Activated T-helper 1 cell treated with anti-CD3 and anti-CD28 coated beads, Interleukin-2, amount 50 U/mL, for 16 hours (primary cell): ENCODE measurements at places on chromosomes 12 and 14.

GRCh38 chr14:39447175-39447661 is 15.0 kb upstream of the FBXO33 start:
- DNase-seq: no peak

DNA sequence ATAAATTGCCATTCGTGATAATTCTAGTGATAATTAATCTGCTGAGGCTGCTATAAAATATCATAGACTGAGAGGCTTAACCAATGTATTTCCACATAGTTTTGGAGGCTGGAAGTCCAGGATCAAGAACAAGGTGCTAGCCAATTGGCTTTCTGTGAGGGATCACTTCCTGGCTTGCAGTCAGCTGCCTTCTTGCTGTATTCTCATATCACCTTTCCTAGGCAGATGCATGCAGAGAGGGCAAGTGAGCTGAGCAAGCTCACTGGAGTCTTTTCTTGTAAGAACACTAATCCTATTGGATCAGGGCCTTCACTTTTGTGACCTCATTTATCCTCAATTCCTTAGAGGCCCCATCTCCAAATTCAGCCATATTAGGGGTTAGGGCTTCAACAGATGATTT is 640.7 kb downstream of the DIO2 start:
- DNase-seq: no peak

DNA sequence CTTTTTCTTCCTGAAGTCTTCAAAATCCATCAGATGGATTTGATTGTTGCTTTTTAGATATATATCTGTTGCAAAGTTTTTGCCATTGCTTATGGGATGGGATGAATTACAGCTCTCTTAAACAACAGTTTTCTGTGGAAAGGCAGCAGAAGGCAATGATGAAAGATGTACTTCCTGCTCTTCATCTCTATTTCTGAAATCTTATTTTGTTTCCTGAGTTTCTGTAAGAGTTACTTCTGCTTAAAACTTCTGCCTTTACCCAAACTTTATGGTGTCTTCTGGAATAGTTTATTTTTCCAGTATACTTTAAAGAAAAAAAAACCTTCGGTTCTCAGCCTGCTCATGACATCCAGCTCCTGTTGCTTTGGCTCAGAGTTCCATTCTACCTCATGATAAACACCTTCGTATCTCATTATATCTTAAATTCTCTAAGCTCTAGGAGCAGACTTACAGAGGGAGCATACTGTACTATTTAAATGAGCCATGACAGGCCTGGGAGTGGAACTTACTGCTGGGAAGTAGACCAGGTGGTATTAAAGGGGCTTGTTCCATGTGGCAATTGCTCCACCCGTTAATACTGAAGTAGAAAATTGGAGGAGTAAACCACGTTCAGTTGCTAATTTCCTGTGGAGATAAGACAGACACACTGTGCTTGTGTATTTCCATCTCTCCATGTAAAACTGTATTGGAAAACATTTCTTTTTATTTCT is 288.4 kb downstream of the FBXL14 start:
- DNase-seq: no peak

- DNase-seq: no peak
These were observed 67.2 kb upstream of the SYT1 start for GRCh38 chr12:78797196-78797931.

DNA sequence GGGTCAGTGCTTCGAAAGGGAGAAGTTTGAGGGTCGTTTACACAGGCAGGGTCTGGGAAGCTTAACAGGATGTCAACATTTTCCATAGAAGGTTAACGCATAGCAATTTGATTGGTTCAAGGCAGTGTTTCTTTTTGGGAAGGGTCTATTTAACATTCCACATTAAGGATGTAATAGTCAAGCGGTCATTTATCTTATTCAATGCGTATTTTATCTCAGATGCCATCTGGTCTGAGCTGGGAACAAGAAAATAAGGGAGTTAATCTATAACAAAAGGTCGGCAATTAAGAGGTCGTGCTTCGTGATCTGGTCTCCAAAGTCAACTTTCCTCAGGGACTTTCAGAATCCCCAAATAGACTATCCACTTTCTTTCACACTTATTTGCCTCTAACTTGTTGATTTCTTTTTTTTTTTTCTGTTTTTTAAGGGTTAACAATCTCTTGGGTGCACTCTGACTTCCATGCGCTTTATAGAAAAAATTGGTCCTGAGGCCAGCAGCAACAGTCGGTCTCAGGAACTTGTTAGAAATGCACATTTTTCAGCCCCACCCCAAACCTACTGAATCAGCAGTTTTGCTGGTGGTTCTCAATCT is 550 bp upstream of the RESF1 start:
- no peak for DNase-seq

- no peak for DNase-seq
These were observed 30.8 kb upstream of the RIN3 start for GRCh38 chr14:92482621-92483319.

- DNase-seq: no peak
These were observed 490.9 kb upstream of the TBX3 start for GRCh38 chr12:115174920-115175319.

- DNase-seq: no peak
These were observed 365.9 kb upstream of the NOVA1 start for GRCh38 chr14:26963711-26964110.

DNA sequence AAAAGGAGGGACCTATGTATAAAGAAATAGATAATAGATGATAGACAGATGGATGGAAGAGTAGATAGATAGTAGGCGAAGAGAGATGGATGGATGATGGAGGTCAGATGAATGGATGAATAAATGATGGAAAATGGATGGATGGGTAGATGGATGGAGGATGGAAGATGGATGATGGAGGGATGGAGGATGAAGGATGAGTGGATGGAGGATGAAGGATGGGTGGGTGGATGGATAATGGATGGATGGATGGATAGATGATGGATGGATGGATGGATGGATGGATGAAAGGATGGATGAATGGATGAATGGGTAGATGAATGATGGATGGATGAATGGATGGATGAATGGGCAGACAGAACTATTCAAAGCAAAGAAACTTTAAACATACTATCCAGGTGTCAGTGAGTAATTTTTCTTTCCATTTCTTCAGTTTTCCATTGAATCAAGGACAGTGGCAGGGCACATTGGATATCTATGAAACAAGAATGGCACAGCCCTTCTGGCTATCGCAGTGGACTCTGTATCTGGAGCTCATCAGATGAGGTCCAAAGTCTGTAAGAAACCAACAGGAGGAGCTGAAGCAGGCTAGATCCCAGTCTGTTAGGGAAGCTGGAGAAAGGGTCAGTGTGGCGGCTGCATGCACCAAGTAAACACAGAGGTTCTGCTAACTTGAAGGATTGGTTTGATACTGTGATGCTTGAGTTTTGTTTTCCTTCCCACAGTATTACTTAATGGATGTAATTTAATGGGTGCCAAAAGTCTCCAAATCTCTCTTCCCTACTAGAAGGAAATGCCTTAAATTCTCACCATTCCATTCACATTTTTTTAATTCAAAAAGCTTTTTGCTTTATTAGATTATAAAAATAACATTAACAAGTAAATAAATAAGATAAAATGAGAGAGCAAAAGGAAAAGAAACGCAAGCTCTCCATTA is 18.1 kb upstream of the MED13L start:
- no peak for DNase-seq

DNA sequence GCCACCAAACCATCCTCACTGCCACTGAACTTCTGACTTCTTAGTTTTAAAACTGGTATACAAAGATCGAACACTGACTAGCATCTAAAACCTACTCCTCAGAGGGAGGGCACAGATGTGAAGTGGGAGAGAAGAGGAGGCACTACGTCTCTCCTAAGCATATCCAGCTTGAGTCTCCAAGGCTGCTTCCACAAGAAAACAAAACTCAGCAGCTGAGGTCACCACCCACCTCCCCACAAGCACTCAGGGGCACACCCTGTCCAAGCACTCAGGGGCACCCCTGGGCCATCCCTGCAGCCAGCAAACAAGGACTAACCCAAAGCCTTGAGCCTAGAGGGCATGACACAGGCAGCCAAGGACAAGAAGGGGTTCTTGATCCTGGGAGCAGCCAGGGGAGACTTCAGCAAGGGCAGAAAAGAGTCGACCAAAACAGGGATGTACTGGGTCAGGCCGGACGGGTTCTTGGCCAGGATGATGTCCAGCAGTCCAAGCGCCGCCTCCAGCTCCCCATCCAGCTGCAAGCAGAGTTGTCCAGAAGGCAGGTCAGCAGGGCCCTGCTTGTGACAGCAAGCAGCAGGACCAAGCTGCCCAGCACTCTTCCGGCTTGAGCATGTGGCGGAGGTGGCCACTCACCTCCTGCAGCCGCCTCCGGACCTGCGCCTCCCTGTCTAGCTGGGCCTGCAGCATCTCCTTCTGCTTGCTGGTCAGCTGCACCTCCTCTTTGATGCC is 34.8 kb downstream of the GCN1 start:
- DNase-seq: no peak

GRCh38 chr14:66330916-66331315 is 155.3 kb upstream of the CCDC196 start:
- no peak for DNase-seq

GRCh38 chr12:70190262-70191010 is 52.8 kb upstream of the CNOT2 start:
- no peak for DNase-seq

DNA sequence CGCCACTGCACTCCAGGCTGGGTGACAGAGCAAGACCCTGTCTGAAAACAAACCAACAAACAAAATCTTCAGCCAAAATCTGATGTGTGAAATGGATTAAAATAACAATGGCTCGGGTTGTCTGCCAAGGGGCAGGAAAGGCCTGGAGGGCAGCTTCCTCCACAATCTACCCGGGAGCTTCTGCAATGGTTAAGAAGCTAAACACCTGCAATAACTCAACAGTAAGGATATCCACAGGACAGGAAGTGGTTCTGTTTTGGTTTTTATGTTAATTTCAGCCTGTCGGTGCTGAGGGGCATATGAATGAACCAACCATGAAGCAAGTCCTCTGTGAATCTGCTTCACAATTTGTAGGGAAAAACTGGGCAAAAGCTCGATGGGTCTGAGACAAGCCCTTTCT is 34.4 kb downstream of the RAD52 start:
- no peak for DNase-seq

- DNase-seq: no peak
These were observed 222.8 kb downstream of the RMST start for GRCh38 chr12:97685360-97685759.

GRCh38 chr14:71492346-71492745 is 439.9 kb upstream of the RGS6 start:
- no peak for DNase-seq

- no peak for DNase-seq
These were observed 339.8 kb downstream of the PCNX1 start for GRCh38 chr14:71247106-71247505.

- DNase-seq: no peak
These were observed 34.2 kb downstream of the TRAF3 start for GRCh38 chr14:102811254-102811963.

- DNase-seq: no peak
These were observed 848.6 kb upstream of the LRFN5 start for GRCh38 chr14:40758076-40758475.

GRCh38 chr14:61502459-61503093 is 181.2 kb downstream of the PRKCH start:
- no peak for DNase-seq

GRCh38 chr12:69575346-69575745 is 9.9 kb upstream of the CCT2 start:
- no peak for DNase-seq

DNA sequence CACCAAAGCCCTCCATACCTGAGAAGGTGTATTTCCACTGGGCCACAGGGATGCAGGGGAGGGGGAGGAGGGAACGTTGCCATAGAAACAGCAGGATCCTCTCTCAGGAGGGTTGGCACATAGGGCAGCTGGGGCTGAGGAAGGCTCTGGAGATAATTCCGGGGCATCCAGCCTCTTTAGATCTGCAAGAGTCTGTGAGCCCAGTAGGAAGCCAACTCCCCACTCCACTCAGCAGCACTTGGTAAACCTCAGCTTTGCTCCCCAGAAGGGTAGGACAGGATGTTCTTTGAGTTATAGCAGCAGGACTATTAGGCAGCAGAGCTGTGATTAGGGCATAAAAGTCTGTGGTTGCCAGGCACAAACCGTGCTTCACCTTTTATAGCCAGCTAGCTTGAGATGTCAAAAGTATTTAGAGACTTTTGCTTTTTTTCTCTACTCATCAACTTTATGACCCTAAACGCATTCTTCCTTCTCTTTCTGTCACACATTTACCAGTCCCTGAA is 7.8 kb upstream of the PLEKHG3 start:
- no peak for DNase-seq

DNA sequence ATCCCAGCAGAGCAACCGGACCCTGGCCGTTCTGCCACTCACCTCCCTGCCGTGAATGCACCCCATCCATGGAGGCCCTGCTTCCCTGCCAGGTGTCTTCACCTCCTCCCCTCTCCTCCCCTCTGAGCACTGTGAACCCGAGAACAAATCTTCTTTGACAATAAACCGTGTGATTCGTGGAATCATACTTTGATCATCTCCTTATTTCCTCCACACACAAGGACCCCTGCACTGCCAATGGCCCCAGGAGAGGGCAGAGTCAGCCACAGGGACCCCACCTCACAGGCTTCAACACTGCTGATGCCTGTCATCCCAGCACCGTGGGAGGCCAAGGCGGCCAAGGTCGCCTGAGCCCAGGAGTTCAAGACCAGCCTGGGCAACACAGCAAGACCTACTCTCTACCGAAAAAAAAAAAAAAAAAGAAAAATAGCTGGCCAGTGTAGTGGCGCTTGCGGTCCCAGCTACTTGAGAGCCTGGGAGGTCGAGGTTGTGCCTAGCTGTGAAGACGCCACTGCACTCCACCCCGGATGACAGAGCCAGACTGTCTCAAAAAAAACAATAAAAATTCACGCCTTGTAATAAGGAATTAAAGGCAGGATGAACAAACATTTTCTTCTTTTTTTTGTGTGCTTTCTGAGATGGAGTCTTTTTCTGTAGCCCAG is 1.1 kb downstream of the XRCC3 start:
- DNase-seq: no peak

- DNase-seq: no peak
These were observed 54.1 kb upstream of the PLBD1 start for GRCh38 chr12:14621826-14622225.

- no peak for DNase-seq
These were observed 761 bp upstream of the NDRG2 start for GRCh38 chr14:21025371-21026273.

DNA sequence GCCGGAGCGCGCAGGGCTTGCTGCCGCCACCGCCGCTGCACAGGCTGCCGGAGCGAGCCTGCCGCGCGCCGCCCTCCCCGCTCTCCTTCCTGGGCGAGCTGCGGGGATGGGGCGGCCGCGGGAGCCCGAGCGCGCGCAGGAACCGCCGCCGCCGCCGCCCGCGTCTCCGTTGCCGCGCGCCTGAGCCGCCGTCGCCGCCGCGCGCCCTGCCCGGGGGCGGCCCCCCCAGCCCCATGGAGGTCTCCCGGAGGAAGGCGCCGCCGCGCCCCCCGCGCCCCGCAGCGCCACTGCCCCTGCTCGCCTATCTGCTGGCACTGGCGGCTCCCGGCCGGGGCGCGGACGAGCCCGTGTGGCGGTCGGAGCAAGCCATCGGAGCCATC is 352 bp downstream of the PLXNC1 start:
- DNase-seq: no peak

- no peak for DNase-seq
These were observed 735 bp downstream of the ASPG start for GRCh38 chr14:104086210-104086660.

GRCh38 chr12:23621900-23622299 is 327.6 kb downstream of the SOX5 start:
- no peak for DNase-seq

- no peak for DNase-seq
These were observed 37.2 kb downstream of the PRKAB1 start for GRCh38 chr12:119705182-119705581.

- no peak for DNase-seq
These were observed 180.2 kb downstream of the CACNA1C start for GRCh38 chr12:2233034-2233433.
